ENCODE measurements at places on chromosomes 5 and 9.

DNA sequence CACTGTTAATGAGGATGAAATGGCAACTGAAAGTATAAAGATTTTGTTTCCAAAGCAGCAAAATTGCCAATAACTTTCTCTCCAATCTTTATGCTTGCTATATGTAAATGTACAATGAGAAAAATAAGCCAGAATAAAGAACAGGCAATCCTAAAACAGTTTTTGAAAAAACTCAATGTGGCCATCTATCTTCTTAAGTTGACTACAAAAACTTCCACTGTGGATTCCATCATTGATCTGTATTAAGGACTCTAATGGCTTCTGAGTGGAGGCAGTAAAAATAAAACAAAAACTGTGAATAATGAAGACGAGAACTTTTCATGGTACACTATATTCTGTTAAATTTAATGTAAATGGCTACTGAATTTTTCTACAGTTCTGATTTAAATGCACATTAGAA is 382.9 kb downstream of the TMEM232 start:
- no peak for DNase-seq

DNA sequence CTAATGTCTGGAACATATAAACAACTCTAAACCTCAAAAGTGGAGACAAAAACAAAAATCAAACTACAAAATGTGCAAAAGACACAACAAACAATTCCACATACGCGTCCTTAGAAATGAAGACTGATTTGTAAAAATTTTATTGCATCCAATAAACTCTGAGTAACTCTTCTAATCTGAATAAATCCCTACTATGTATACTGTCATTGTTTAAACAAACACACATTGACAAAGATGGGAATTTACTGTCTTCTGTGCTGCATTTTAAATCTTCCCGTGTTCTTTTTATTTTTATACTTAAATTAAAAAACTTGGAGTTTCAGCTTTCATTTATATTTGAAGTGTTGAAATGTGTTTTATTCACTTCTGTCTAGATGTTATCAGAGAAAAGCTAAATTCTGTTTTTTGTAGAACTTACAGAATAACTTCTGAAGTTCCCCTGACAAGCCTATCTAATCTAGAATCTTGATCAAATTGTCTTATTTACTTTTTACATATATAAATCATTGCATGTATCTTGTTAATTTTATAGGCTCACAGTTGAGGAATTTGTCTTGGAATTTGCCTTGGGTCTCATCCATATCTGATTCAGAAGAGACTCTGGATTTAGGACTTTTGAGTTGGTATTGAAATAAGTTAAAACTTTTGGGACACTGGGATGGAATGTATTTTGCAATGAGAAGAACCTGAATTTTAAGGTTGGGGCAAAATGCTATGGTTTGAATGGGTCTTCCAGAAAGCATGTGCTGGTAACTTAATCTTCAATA is 2064.4 kb upstream of the C9orf72 start:
- no peak for DNase-seq

DNA sequence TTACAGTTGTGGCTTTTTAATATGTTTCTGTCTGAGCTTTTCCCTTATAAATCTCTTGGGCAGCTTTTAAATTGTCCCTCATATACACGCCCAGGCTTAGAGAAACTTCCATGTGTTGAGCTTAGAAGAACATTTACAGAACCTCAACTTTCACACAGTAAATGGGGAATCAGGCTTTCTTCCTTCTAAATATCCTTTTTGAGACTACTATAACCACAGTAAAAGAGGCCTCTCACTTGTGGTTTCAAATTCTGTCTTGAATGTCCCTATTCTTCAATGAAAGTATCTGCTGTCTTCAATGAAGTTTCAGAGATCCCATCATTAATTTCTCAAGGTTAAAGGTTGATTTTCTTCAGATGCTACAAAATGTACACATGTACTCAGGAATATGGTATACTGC is 588.6 kb upstream of the DMAC1 start:
- no peak for DNase-seq

- no peak for DNase-seq
These were observed 592.4 kb upstream of the DAB2 start for GRCh38 chr5:40017135-40017534.

GRCh38 chr9:108551030-108551841 is 304.6 kb downstream of the ACTL7B start:
- peak; percentile 98 for DNase-seq

All from fibroblast of gingiva (primary cell).